ENCODE measurements at places on chromosomes 3 and 15. TPM values are rescaled to one million over a fixed set of nuclear protein-coding genes. Genes with fewer than 3 reads are reported as not detected.

- no peak overlapping the region for H3K27ac ChIP-seq
- no peaks in the 10 kb centered on the region for H3K4me1 ChIP-seq
- H3K4me3 ChIP-seq = no peak overlapping the region
- no peak for DNase-seq
- H3K27me3 ChIP-seq = peaks cover 6% of the 10 kb centered on the region
Measured at GRCh38 chr3:59103552-59103951, 53.7 kb upstream of the CFAP20DC start.

DNA sequence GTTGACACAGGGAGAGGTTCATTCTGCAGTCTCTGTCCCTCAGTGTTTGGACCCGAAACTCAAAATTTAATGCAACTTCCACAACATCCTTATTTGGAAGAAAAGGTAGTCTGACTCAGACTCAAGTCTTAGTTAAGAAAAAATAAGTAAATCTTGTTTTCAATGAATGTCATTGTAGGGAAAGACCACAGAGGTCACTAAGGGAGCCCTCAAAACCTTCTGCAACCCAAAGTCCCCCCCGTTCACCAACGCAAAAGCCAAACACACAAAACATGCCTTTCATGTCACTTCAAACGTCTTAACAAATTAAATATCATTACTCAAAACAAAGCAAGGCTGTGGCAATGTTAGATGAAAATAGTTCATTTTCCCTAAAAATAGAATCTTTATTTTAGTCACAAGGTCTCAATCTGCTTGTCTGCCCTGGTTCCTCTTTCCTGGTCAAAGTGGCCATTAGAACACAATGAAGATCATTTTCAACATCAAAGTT lies 20.9 kb upstream of the SSUH2 start:
- H3K4me3 ChIP-seq = no peak overlapping the region
- peaks cover 2% of the 10 kb centered on the region for H3K27me3 ChIP-seq
- H3K27ac ChIP-seq = no peak overlapping the region
- no peaks in the 10 kb centered on the region for H3K4me1 ChIP-seq

- DNase-seq = no peak
- H3K27ac ChIP-seq = no peak overlapping the region
- no peaks in the 10 kb centered on the region for H3K36me3 ChIP-seq
- H3K4me3 ChIP-seq = no peak overlapping the region
- H3K4me1 ChIP-seq = no peaks in the 10 kb centered on the region
Measured at GRCh38 chr3:31836131-31837075, 144.7 kb downstream of the OSBPL10 start.

- peaks cover 19% of the 10 kb centered on the region for H3K4me1 ChIP-seq
- H3K27ac ChIP-seq = no peak overlapping the region
- no peak overlapping the region for H3K4me3 ChIP-seq
- no peaks in the 10 kb centered on the region for H3K27me3 ChIP-seq
Measured at GRCh38 chr3:72442759-72443158, 405.5 kb downstream of the SHQ1 start.

PFKFB4 gene
- total RNA-seq = 0.98 TPM

ZNF662 gene
- 2.5 TPM for total RNA-seq

PRTG gene
- total RNA-seq = not detected
